ENCODE measurements at places on chromosomes 2 and 18.
A peak's percentile ranks its signal among the peaks of the same experiment; 100 is the strongest.

- no peak for DNase-seq
Measured at GRCh38 chr2:222611684-222612083, 44.2 kb downstream of the FARSB start.

DNA sequence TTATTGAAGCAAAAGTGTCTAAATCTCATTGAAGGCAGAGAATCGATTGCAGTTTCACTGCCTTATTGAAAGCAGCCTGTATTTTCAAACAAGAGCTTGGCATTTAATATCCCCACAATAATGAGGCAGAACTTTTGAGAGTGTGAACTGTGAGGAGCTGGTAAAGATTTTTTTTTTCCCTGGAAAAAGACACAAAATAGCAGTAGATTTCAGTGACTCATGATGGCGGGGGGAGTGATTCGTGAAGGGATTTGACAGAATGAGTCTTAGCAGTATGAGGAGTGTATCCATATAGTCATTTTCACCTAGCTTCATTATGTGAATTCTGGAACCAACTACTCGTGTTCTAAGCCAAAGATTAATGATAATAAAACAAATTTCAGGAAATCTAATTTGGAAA lies 242.9 kb downstream of the ARL6IP6 start:
- DNase-seq: no peak

DNA sequence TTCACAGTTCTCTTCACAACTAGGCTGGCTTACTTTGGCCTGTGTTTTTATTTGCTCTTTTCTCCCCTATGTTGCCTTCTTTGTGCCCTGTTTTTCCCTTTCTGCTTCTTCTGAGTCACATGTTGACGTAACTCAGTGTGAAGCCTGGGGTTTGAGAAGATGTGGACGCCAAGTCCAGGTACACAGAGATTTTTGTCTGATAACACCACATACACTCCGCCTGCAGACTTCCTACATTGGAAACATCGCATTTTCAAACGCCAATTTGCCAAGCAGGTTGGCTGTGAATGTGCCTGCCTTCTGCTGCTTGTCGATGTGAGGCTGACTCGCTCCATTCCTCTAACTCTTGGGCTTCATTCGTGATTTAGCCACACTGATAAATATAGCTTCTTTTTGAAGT lies 62.6 kb upstream of the FN1 start:
- no peak for DNase-seq

- no peak for DNase-seq
Measured at GRCh38 chr18:22977847-22978701, 44.9 kb downstream of the RBBP8 start.

- DNase-seq: peak; percentile 60
Measured at GRCh38 chr2:72887032-72887739, at the start of gene SPR. Gene SPR, plus strand, starts transcription at chr2:72887408. Its CDS starts 25 bp downstream, at chr2:72887433.

DNA sequence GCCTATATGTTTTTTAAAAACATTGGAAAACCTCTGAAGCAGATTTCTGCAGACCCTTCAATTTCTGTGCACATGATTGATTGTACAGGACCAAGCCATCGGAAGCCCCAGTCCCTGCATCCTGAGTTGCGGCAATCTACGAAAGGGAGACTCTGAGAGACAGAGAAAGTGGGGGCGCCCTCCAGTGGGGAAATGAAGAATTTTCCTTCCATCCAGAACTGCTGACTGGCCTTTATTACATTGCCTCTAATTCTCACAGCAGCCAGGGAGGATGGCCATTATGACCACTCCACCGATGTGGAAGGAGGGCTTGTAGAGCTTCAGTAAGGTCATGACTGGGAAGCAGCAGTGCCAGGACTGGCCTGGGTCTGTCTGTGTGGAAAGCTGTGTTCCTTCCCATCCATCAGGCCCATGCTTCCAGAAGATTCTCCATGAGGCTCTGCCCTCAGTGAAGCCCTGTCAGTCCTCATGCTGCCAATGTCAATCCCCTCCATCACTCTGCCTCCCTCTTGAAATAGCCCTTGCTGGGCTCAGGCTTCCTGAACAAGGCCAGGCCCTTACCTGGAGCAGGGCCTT lies 20.0 kb upstream of the RESP18 start:
- DNase-seq: peak; percentile 70

DNA sequence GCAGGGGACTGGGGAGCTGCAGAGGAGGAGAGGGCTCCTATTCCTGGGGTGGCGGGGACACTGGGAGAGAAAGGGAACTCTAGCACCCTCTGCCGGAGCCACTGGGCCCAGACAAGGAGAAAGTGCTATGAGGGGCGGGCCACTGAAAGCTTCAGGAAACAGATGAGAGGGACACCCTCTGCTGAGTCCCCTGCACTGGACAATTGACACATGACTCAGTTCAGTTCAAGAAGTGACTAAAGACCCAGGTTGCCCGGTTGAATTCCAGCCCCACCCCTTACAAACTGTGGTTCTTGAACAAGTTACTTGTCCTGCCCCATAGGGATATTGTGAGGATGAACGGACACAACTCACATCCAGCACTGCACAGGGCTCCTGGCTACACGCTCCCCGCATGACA lies 5.0 kb downstream of the RUFY4 start:
- no peak for DNase-seq

DNA sequence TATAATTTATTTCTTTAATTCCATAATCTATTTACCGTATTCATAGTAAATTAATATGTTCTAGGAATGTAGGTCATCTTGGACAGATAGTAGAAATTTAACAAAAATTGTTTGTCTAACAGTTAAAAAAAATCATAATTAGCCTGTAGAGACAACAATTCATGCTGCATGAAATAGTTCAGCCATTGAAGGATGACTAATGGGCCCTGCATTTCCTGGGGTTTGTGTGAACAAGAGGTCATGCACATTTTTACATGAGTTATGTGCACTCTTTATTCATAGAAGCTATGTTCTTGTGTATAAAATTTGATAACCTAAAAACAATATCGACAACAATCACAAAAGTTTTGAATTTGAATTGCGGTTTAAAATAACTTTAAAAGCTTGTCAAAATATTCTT lies 1663.6 kb downstream of the SUCLG1 start:
- peak; percentile 9 for DNase-seq

- DNase-seq: no peak
Measured at GRCh38 chr18:73688161-73688560, 459.5 kb downstream of the FBXO15 start.

GRCh38 chr18:66759050-66759828 lies 155.3 kb upstream of the CDH19 start:
- DNase-seq: no peak

GRCh38 chr18:52415131-52415530 lies 75.1 kb downstream of the DCC start:
- no peak for DNase-seq

GRCh38 chr18:32332708-32333107 lies 138.0 kb downstream of the GAREM1 start:
- DNase-seq: no peak

GRCh38 chr2:110866466-110866865 lies 134.1 kb downstream of the ACOXL start:
- DNase-seq: no peak

GRCh38 chr2:219278655-219279150 lies 463 bp upstream of the DNAJB2 start:
- no peak for DNase-seq

DNA sequence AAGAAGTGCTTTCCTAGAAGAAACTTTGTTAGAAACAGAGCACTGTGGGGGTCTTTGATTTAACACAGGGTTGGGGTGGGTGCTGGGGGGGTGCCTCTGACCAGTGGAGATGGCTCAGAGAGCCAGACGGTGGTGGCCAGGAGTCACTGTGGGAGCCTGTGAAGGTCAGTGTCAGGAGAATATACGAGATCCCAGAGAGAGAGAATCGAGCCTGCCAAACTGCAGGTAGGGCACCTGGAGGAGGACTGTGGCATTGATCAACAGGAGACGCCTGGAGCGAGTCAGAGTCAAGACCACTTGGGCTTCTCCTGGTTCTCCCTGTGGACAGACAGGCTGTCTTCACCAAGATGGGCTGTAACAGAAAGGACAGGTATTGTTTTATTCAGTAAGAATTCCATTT lies 136.5 kb upstream of the TWIST2 start:
- no peak for DNase-seq

- no peak for DNase-seq
Measured at GRCh38 chr2:238004077-238004830, 37.4 kb downstream of the UBE2F start.

DNA sequence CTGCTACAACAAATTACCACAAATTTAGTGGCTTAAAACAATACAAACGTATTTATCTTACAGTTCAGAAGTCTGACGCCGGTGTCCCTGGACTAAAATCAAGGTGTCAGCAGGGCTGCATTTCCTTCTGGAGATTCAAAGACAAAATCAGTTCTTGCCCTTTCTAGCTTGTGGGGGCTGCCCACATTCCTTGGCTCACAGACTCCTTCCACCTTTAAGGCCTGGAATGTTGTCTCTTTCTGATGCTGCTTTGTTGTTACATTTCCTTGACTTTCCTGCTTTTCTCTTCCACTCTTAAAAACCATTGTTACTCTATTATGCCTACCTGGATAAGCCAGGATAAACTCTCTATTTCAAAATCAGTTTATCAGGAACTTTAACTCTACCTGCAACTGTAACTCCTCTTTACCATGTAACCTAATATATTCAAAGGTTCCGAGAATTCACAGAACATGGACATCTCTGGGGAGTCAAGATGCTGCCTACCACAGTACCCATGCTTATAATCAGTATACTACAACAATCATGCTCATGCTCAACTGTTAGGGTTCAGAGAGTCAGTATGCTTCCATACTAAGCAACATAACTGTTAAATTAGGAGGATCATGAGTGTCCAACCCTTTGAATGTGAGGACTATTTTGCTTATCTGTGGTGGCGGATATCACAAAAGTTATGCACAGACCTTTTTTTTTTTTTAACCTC lies 27.4 kb downstream of the YES1 start:
- no peak for DNase-seq

Measured in NCI-H2081 (cell line).